Kidney (tissue), 22 donors: ENCODE measurements at places on chromosomes 12 and 14. TPM values are rescaled to one million over a fixed set of nuclear protein-coding genes. Genes with fewer than 3 reads are reported as not detected.
A peak's percentile ranks its signal among the peaks of the same experiment; 100 is the strongest.

RPGRIP1 gene
- polyA plus RNA-seq = not detected

PZP gene
- not detected for polyA plus RNA-seq

CLEC14A gene
- polyA plus RNA-seq = 22.4 TPM

GPR137C gene
- polyA plus RNA-seq = 0.24 TPM

FOXJ2 gene
- 4.4 TPM for polyA plus RNA-seq

AQP2 gene
- 666 TPM for polyA plus RNA-seq

KCNK13 gene
- polyA plus RNA-seq = 6.3 TPM

SLC8A3 gene
- not detected for polyA plus RNA-seq

CCDC197 gene
- not detected for polyA plus RNA-seq

RFLNA gene
- 0.82 TPM for polyA plus RNA-seq

DNA sequence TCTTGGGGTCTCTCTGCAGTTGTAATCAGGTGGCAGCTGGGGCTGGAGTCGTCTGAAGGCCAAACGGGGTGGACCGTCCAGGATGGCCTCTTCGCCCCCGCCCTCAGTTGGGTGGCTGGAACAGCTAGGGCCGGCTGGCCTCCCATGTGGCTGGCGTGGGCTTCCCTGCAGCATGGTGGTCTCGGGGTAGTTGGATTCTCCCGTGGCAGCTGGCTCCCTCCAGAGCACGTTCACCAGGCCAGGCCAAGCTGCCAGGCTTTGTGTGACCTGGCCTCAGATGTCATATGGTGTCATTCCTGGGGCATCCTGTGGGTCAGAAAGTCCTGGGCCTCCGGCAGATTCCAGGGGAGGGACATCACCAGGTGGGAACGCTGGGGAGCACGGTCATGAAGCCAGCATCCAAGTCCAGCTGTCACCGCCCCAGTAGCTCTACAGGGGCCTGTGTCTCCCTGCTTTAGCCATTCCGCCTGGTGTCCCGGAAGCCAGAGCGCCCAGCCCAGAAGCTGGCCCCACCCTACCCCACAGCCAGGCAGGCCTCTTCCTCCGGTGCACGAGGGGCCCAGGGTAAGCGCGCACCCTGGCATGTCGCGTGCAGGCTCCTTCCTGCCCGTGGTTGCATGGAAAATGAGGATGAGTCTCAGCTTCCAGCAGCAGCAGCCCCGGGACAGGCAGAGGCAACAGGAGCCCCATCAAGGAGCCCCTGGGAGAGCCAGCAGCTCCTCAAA lies 1.3 kb upstream of the NUDT14 start:
- H3K4me3 ChIP-seq = no peak overlapping the region
- H3K4me1 ChIP-seq = no peaks in the 10 kb centered on the region
- H3K27ac ChIP-seq = no peak overlapping the region

- H3K4me3 ChIP-seq = no peak overlapping the region
- no peak for DNase-seq
- no peaks in the 10 kb centered on the region for H3K36me3 ChIP-seq
- no peaks in the 10 kb centered on the region for H3K27me3 ChIP-seq
- no peak overlapping the region for H3K27ac ChIP-seq
- H3K4me1 ChIP-seq = no peaks in the 10 kb centered on the region
These were observed 1073.0 kb upstream of the FLRT2 start for GRCh38 chr14:84456946-84457345.

DNA sequence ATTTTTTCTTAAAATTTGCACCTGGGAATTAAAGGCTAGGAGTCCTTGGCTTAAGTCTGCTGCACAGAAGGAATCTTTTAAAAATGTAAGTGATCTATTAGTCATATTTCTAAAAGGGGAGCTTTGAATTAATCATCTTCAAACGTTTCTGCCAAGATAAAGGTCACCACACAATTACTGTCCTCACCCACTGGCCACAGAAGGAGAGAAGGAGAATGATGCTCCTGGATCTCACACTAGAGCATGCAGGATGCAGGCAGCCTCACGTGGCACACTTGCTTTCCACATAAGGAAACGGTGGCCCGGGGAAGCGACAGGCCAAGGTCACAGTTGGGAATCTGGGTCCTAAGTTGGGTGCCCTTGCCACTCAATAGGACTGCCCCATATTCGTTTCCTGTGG lies 16.9 kb downstream of the PLEKHG7 start:
- no peak overlapping the region for H3K4me3 ChIP-seq
- no peaks in the 10 kb centered on the region for H3K27me3 ChIP-seq
- no peak overlapping the region for H3K27ac ChIP-seq
- no peak for DNase-seq
- H3K36me3 ChIP-seq = no peaks in the 10 kb centered on the region

- H3K4me1 ChIP-seq = no peaks in the 10 kb centered on the region
- H3K4me3 ChIP-seq = no peak overlapping the region
- H3K27me3 ChIP-seq = no peaks in the 10 kb centered on the region
- no peak overlapping the region for H3K27ac ChIP-seq
- H3K36me3 ChIP-seq = no peaks in the 10 kb centered on the region
These were observed 65.1 kb downstream of the SINHCAF start for GRCh38 chr12:31260840-31261239.

- no peak for DNase-seq
- H3K36me3 ChIP-seq = no peaks in the 10 kb centered on the region
- H3K27me3 ChIP-seq = no peaks in the 10 kb centered on the region
- no peak overlapping the region for H3K4me3 ChIP-seq
- H3K27ac ChIP-seq = no peak overlapping the region
These were observed 5.3 kb downstream of the GYS2 start for GRCh38 chr12:21599143-21599999.

DNA sequence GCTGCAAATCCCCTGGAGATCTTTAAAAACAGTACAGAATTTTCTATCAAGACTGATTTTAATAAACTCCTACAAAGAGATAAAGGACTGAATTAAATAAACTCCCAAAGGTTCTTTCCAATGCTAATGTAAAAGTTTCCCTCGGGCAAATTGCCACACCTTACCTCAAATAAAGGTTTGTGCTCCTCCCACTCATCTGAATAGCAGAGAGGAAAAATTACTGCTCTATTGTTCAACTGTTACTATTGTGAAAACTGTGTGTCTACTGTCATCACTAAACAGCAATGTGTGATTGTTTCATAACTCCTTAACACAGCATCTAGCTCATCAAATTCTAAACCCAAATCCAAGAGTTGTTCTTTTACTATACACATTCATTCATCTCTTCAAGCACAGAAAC lies 3.2 kb downstream of the SPTLC2 start:
- no peaks in the 10 kb centered on the region for H3K27me3 ChIP-seq
- DNase-seq = no peak
- H3K27ac ChIP-seq = no peak overlapping the region
- no peak overlapping the region for H3K4me3 ChIP-seq

DNA sequence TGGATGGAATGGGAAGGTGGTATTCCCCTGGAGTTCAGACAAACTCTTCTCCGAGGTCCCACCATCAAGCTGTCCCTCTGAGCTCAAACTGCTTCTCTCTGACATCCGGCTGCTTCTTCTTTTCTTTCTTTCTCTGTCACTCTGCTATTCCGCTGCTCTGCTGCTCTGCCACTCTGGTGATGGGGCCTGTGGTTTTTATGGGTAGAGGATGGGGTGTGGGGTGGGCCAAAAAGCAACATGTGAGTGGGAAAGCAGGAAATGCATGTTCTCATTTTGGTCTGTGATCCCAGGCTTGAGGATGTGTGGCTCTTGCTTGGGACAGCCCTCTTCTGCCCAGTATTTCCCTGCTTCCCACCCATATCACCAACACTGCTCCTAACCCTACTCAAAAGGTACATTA lies 30.6 kb downstream of the CLECL1 start:
- DNase-seq = no peak
- no peaks in the 10 kb centered on the region for H3K4me1 ChIP-seq
- no peaks in the 10 kb centered on the region for H3K36me3 ChIP-seq
- no peak overlapping the region for H3K27ac ChIP-seq
- H3K27me3 ChIP-seq = no peaks in the 10 kb centered on the region
- no peak overlapping the region for H3K4me3 ChIP-seq

DNA sequence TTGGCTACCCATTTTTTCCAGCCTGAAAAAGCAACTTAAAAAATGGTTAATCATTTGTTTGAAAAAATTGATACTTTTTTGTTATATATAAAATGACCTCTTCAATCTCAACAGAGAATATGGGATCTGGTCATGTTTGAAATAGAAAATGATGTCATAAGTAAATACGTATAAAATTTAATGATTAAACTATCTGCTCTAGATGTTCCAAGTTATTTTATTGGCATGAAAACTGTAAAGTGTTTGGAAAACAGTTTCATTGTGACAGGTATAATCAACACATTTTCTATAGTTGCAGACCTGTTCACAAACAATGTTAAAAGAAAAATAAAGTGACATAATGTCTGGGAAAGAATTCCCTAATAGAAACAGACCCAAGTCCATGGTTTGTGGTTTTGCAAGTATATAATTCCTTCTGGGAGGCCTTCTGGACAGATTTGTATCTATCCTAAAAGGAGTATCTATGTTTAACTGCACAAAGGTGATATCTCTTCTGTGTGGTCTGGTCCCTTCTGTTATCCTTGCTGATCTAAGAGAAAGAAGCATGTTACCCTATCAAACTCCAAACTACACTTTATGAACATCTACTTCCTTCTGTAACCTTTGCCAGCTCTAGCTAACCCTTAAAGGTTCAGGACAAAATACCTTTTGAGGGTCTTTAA lies 39.5 kb upstream of the LRIG3 start:
- no peaks in the 10 kb centered on the region for H3K4me1 ChIP-seq
- H3K4me3 ChIP-seq = no peak overlapping the region
- DNase-seq = no peak
- no peaks in the 10 kb centered on the region for H3K27me3 ChIP-seq
- H3K36me3 ChIP-seq = no peaks in the 10 kb centered on the region

- H3K27me3 ChIP-seq = no peaks in the 10 kb centered on the region
- H3K4me1 ChIP-seq = peaks cover 9% of the 10 kb centered on the region
- no peak overlapping the region for H3K4me3 ChIP-seq
- peak overlapping the region; percentile 3 for H3K27ac ChIP-seq
- no peaks in the 10 kb centered on the region for H3K36me3 ChIP-seq
These were observed 227.3 kb downstream of the KTN1 start for GRCh38 chr14:55807053-55807880.

DNA sequence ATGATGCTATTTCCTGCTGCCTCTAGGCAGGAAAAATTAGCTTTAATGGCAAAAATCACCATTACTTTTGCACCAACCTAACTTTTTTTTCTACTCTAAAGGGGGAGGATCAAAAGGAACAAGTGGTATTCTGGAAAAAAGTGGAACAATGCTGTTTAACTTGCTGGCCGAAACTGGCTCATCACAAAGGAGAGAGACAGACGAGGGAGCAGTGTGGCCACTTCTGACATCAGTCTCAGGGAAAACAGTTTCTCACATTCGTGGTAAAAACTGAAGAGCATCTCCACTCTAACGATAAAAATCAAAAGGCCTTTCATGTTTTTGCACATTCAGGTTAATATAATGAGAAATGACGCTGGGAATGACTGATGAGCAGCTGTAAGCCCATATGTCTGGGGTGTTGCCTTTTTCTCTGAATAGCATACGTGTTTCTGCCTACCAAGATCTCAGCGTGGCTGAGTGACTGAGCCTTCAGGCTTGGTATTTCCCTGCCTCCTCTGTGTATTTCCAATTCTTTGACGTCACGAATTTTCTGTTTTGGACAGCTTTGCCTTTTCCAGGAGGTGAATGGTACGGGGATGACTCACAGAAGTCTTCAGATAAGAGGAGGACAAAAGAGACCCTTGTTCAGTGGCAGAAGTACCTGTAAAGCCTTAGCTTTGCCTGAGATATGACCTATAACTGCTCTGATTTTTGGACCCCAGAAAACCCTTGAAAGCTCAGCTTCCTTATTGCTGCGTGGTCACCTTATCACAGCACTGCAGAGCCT lies 358.8 kb downstream of the GLT1D1 start:
- H3K4me3 ChIP-seq = no peak overlapping the region
- H3K4me1 ChIP-seq = no peaks in the 10 kb centered on the region
- no peak for DNase-seq
- H3K27me3 ChIP-seq = no peaks in the 10 kb centered on the region

GRCh38 chr12:71092290-71092689 lies 65.5 kb downstream of the TSPAN8 start:
- no peak overlapping the region for H3K27ac ChIP-seq
- no peak overlapping the region for H3K4me3 ChIP-seq
- no peaks in the 10 kb centered on the region for H3K36me3 ChIP-seq
- H3K4me1 ChIP-seq = no peaks in the 10 kb centered on the region
- DNase-seq = no peak
